ENCODE measurements at places on chromosomes 7 and 10.

GRCh38 chr7:3968234-3968633 lies 667.2 kb downstream of the SDK1 start:
- no peak for DNase-seq

- DNase-seq = no peak
Measured at GRCh38 chr7:157528785-157529341, 192.1 kb downstream of the DNAJB6 start.

DNA sequence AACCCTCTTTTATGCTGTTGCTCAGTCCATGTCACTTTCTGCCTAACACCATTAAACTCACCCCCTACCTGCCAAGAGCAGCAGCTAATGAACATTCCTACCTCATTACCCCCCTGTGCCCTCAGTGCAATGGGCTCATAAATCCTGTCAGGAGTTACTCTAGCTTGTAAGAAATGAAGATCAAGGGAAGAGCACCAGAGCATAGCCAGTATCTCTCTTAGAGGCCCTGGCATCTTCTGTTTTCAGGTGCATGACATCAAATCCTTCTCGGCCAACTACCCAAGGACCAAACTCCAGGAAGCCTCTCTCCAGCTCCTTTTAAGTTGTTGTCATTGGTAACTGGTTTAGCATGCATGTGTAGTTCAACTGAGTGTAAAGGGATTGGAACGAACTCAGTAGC lies 75.1 kb downstream of the FOXI2 start:
- no peak for DNase-seq

DNA sequence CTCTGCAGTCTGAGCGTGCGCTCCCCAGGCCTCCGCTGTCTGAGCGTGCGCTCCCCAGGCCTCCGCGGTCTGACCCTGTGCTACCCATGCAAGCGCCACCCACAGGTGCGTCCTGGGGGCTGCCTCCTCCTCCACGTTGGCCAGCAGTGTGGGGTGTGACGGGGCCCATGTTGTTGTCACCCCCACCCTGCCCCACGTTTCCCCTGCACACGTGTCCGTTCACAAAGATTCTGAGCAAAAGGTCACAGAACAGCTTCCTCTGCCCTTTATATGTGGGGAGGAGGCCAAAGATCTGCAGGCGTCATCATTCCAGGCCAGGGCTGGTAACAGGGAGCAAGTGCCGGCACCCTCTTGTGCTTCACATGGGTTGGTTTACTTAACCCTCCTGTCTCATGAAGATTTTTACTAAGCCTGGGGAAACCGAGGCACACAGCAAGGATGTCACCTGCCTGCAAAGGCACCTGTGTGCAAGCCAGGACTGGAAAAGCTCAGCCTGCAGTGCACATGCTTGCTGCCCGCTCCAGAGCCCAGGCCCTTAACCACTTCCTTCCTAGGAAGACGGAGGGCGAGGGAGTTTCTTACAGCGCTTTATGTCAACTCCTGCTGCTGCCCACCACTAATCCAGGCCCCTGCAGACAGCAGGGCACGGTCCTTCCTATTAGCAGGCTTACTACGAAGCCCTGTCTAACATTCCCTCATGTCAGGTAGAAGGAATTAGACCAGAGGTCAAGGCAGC lies 4.8 kb downstream of the GPR146 start:
- DNase-seq = no peak

DNA sequence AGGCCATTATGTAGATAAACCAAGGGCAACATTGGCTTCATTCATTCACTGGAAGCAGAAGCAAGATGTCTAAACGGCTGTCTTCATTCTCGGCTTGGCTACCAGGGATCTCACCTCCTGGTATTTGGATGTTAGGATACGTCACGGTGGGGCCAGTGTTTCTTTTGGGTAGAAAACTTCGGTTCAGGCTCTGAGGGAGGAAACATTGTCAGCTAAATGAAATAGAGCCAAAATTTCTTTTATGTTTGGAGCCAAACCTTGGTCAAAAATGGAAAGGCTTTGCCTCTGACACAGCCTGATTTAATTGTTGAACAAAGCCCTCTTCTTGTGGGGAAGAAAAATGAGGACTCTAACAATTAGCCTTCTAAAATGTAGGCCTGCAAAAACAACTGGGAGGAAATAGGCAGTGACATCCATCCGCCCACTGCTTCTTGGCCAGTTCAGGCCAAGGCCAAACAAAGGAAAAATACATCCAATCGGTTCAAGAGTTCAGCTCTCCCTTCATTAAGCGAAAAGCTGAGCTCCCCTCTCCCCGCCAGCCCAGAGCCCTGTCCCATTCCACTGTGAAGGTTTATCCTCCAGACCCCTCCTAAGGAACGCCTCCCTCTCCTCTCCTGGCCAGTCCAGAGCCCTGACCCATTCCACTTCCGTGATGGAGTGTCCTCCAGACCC lies 44.4 kb downstream of the PFKFB3 start:
- no peak for DNase-seq

Measured in IMR-90 (cell line).